ENCODE measurements at places on chromosomes 6 and 20.

GRCh38 chr6:44301782-44302564 lies 11.2 kb downstream of the AARS2 start:
- no peak for DNase-seq

- DNase-seq, result no peak
These were observed 61.3 kb downstream of the ZDHHC14 start for GRCh38 chr6:157442291-157442690.

DNA sequence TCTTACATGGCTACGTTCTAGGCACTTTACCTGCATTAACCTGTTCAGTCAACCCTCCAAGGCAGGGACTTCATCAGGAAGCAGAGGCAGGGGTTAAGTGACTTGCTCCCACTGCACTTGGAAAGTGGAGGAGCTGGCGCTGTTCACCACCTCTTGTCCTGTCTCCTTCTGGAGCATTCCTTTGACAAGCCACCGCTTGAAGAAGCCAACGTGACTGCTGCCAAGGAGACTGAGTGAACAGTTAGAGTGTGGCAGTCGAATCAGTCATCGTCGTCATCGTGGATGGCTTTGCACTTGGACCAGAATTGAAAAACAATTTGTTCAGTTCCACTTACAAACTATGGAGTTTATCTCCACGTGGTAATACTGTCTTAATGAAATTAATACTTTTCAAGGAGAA lies 60.9 kb downstream of the TULP4 start:
- DNase-seq, result no peak

DNA sequence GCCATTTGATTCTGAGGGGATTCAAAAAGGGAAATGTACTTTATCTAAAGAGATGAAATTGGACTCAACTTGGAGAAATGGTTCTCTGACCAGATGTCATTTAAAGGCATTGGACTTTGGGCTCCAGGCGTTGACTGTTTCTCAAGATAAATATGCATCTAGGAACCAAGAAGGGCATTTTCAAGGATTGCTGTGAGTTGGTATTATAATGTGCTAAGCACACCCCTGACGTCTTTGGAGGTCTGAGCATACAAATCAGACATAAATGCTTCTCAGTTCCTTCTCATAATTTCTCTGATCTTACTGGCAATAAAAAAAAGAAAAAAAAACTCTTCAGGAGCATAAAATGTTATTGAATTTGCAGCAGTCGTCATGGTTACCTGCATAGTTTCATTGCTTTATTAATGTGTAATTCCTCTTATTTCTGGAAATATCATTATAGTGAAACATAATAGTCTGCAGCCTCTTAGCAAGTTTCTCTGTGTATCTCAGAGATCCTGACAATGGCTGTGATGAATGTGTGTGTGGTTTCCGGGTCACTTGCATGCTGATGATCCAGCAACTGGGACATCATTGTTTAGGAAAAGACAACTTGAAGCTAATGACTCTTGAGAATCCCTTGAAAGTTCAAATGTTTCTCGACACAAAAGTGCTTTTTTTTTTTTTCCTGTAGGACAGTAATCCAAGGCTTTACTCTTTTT lies 136.0 kb downstream of the AIG1 start:
- DNase-seq, result no peak

- no peak for DNase-seq
These were observed 64.5 kb downstream of the ELOVL2 start for GRCh38 chr6:10979603-10980002.

All from stimulated activated CD4-positive, alpha-beta T cell treated with anti-CD3 and anti-CD28 coated beads, Interleukin-4, amount 100 ng/mL, for 48 hours (primary cell).